Esophagus squamous epithelium (tissue), 5 donors: ENCODE measurements at places on chromosomes 1 and 21.

- DNase-seq = no peak
- no peaks in the 10 kb centered on the region for H3K36me3 ChIP-seq
- no peak overlapping the region for H3K4me3 ChIP-seq
- H3K27ac ChIP-seq = no peak overlapping the region
- peaks cover 30% of the 10 kb centered on the region for H3K27me3 ChIP-seq
Observed at GRCh38 chr1:34774957-34775356, 6.1 kb upstream of the GJB3 start.

DNA sequence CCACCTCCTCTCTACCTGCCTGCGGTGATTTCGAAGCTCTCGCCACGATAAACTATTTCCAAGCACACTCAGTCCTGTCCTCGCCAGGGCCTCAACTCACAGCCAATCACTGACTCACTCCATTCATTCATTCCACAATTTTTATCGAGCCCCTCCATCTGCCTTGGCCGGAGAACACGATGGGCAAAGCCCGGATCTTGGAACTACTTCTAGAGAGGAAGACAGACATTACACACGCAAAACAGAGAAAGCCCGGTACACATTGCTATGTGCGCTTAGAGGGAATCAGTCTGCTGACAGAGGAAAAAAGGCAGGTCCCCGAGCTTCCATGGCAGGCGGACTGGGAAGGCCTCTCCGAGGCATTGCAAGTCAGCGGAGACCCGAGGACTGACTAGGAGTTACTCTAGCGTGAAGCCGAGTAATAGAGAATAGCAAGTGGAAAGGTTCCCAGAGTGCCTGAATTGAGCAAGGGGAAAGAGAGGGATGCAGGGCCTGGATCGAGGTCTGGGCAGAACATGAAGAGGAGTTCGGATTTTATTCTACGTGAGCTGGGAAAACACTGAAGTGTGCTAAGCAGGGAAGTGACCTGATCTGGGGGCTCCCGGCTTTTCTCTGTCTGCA, 54.2 kb upstream of the DNAJC6 start:
- H3K4me3 ChIP-seq = peak overlapping the region; percentile 56
- H3K4me1 ChIP-seq = peaks cover 21% of the 10 kb centered on the region
- no peaks in the 10 kb centered on the region for H3K36me3 ChIP-seq
- no peak for DNase-seq
- H3K27ac ChIP-seq = peak overlapping the region; percentile 22
- no peaks in the 10 kb centered on the region for H3K27me3 ChIP-seq

- no peaks in the 10 kb centered on the region for H3K27me3 ChIP-seq
- no peak overlapping the region for H3K27ac ChIP-seq
- DNase-seq = no peak
- H3K4me1 ChIP-seq = peaks cover 35% of the 10 kb centered on the region
Observed at GRCh38 chr1:147772570-147772969, 12.2 kb upstream of the GJA5 start.

DNA sequence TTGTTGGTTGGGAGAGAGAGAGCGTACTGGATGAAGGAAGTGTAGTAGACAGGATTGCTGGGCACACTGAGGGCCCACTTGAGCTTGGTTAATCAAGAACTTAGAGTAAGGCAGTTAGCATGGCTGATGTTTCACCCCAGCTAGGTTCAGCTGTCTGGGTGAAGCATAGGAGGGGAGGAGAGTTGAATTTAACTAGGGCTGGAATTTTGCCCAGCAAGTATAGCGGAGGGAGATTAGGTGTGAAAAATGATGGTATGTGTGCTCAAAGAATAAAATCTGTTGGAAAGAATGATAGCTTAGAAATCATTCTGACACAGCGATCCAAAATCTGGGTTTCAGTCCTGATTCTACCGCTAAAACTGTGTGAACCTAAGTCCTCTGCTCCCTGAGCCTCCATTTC, 461.5 kb upstream of the PROX1 start:
- H3K27me3 ChIP-seq = no peaks in the 10 kb centered on the region
- no peak overlapping the region for H3K4me3 ChIP-seq
- no peak for DNase-seq
- H3K4me1 ChIP-seq = no peaks in the 10 kb centered on the region
- no peaks in the 10 kb centered on the region for H3K36me3 ChIP-seq

DNA sequence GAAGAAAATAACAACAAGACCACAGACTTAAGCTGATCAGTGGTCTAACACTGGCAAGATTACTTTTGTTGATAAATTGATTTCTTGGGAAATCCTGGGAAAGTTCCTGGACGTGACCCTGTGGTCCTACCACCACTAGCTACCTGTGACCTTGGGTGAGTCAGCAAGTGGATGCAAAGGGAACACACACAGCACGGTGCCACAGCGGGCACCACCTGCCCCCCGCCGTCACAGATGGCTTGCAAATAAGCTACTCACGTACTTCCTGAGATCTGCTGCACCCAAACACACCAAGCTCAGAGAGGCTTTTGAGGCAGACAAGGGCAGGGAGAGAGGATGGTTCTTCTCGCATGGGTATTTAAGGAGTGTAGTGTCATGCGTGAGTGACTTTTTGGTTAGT, 12.7 kb downstream of the CFAP298 start:
- no peaks in the 10 kb centered on the region for H3K27me3 ChIP-seq
- no peak for DNase-seq
- H3K36me3 ChIP-seq = peaks cover 25% of the 10 kb centered on the region
- H3K4me1 ChIP-seq = peaks cover 9% of the 10 kb centered on the region
- H3K4me3 ChIP-seq = no peak overlapping the region

DNA sequence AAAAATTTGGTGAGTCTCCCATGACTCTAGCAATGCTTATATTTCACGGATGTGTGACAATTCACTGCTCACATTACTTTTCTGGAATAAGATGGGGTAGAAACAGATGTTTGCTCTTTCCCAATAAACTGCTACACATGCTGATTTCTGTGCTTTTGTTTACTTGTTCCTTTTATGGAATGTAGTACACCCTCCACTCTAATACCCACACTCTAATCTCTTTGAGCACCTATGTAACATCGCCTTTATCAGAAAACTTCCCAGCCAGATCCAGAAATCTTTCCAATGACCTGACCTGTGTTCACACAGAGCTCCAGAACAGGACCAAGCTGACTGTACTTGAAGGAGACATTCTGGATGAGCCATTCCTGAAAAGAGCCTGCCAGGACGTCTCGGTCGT, 4.2 kb downstream of the HSD3B2 start:
- no peak overlapping the region for H3K4me3 ChIP-seq
- H3K27ac ChIP-seq = no peak overlapping the region
- no peaks in the 10 kb centered on the region for H3K36me3 ChIP-seq
- H3K27me3 ChIP-seq = no peaks in the 10 kb centered on the region
- H3K4me1 ChIP-seq = no peaks in the 10 kb centered on the region
- no peak for DNase-seq

DNA sequence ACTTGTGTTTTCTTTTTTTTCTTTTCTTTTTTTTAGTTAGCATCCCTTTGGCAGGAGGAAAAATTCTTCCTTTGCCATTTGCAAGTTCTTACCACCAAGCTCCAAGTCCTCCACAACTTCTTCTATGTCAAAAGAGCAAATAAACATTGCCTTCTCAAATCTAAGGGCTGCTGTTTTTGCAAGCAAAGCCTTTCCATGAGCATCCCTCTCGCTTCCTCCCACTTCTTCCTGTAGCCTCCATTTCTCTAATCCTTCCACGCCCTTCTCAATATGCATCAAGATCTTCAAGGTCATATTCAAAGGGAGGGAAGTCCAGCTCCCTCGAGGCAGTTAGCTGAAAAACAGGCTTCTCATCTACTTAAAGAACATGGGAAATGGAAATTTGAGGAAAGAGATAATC, 147.1 kb downstream of the ADSS2 start:
- H3K36me3 ChIP-seq = no peaks in the 10 kb centered on the region
- H3K27ac ChIP-seq = no peak overlapping the region
- H3K4me3 ChIP-seq = no peak overlapping the region
- H3K27me3 ChIP-seq = no peaks in the 10 kb centered on the region
- peaks cover 31% of the 10 kb centered on the region for H3K4me1 ChIP-seq
- no peak for DNase-seq

GRCh38 chr1:231508497-231508896, 20.0 kb upstream of the TSNAX start:
- H3K27ac ChIP-seq = peak overlapping the region; percentile 6
- no peak for DNase-seq
- H3K36me3 ChIP-seq = no peaks in the 10 kb centered on the region
- no peak overlapping the region for H3K4me3 ChIP-seq
- H3K27me3 ChIP-seq = no peaks in the 10 kb centered on the region

DNA sequence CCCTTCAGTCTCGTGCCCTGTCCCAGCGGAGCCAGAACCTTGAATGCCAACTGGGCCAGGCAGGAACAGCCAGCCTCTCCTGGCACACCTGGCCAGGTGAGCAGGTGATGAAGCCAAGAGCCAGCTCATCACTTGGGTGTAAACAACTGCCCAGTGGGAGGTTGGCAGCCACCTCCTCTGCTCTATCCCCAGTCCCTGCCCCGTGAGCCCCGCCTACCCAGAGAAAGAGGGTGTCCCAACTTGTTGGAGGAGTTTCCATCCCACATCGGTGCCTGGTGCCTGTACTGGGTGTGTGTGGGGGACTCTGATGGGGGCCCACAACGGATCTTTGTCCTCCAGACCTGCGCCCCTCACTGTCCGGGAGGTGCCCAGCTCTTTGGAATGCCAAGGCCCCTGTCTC, 17.8 kb upstream of the FAM131C start:
- peaks cover 33% of the 10 kb centered on the region for H3K4me1 ChIP-seq
- H3K27me3 ChIP-seq = no peaks in the 10 kb centered on the region
- no peak overlapping the region for H3K4me3 ChIP-seq
- H3K27ac ChIP-seq = peak overlapping the region; percentile 28

GRCh38 chr1:26094677-26095383, 16.8 kb upstream of the PDIK1L start:
- H3K4me3 ChIP-seq = no peak overlapping the region
- DNase-seq = no peak
- H3K27me3 ChIP-seq = no peaks in the 10 kb centered on the region
- H3K27ac ChIP-seq = peak overlapping the region; percentile 55
- no peaks in the 10 kb centered on the region for H3K36me3 ChIP-seq

GRCh38 chr1:217718873-217719272, 87.7 kb downstream of the SPATA17 start:
- H3K36me3 ChIP-seq = no peaks in the 10 kb centered on the region
- H3K27ac ChIP-seq = no peak overlapping the region
- H3K4me1 ChIP-seq = no peaks in the 10 kb centered on the region
- no peak for DNase-seq

GRCh38 chr1:174534789-174535188, 87.0 kb downstream of the GPR52 start:
- no peaks in the 10 kb centered on the region for H3K36me3 ChIP-seq
- DNase-seq = no peak
- no peak overlapping the region for H3K27ac ChIP-seq
- H3K4me3 ChIP-seq = no peak overlapping the region
- no peaks in the 10 kb centered on the region for H3K4me1 ChIP-seq

GRCh38 chr21:37059181-37059580, 13.7 kb downstream of the PIGP start:
- H3K36me3 ChIP-seq = no peaks in the 10 kb centered on the region
- no peaks in the 10 kb centered on the region for H3K27me3 ChIP-seq
- H3K27ac ChIP-seq = no peak overlapping the region
- DNase-seq = no peak
- peaks cover 12% of the 10 kb centered on the region for H3K4me1 ChIP-seq

GRCh38 chr1:27372022-27372807, 2.4 kb downstream of the FCN3 start:
- no peak overlapping the region for H3K27ac ChIP-seq
- H3K27me3 ChIP-seq = no peaks in the 10 kb centered on the region
- no peak for DNase-seq
- peaks cover 55% of the 10 kb centered on the region for H3K4me1 ChIP-seq
- H3K4me3 ChIP-seq = no peak overlapping the region

GRCh38 chr1:224273641-224274040, 56.3 kb downstream of the NVL start:
- DNase-seq = no peak
- H3K27ac ChIP-seq = no peak overlapping the region
- H3K4me1 ChIP-seq = no peaks in the 10 kb centered on the region
- H3K27me3 ChIP-seq = no peaks in the 10 kb centered on the region

DNA sequence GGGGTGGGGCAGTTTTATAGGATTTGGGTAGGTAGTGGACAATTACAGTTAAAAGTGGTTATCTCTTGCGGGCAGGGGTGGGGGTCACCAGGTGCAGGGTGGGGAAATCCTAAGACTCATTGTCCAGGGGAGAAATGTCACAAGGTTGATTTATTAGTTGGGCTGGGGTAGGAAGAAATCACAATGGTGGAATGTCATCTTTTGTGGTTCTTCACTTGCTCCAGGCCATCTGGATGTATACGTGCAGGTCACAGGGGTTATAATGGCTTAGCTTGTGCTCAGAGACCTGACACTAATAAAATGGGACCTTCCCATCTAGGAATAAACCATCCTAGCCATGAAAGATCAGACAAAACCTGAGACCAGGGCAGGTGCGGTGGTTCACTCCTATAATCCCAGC, 11.5 kb downstream of the TEX46 start:
- H3K27ac ChIP-seq = no peak overlapping the region
- H3K36me3 ChIP-seq = no peaks in the 10 kb centered on the region
- no peak for DNase-seq
- no peak overlapping the region for H3K4me3 ChIP-seq
- H3K4me1 ChIP-seq = no peaks in the 10 kb centered on the region

DNA sequence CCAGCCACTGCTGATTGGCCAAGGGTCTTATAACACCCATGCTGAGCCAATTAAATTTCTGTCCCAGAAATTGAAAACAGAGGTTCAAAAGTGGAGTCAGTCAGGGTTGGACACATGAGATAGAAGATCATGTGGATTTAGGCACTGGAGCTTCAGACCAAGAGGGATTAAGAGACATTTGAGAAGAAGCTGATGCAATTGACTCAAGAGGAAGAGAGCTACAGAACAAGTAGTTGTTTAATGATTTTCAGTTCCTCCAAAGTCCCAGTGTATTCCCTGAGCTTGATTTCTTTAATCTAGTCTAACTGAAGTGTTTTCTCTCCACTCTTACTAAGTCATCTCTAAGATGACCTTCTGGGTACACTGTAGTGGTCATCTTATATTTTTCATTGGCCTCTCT, 227.1 kb downstream of the DUSP10 start:
- no peaks in the 10 kb centered on the region for H3K27me3 ChIP-seq
- H3K4me1 ChIP-seq = no peaks in the 10 kb centered on the region
- H3K4me3 ChIP-seq = no peak overlapping the region
- H3K27ac ChIP-seq = no peak overlapping the region
- DNase-seq = no peak

DNA sequence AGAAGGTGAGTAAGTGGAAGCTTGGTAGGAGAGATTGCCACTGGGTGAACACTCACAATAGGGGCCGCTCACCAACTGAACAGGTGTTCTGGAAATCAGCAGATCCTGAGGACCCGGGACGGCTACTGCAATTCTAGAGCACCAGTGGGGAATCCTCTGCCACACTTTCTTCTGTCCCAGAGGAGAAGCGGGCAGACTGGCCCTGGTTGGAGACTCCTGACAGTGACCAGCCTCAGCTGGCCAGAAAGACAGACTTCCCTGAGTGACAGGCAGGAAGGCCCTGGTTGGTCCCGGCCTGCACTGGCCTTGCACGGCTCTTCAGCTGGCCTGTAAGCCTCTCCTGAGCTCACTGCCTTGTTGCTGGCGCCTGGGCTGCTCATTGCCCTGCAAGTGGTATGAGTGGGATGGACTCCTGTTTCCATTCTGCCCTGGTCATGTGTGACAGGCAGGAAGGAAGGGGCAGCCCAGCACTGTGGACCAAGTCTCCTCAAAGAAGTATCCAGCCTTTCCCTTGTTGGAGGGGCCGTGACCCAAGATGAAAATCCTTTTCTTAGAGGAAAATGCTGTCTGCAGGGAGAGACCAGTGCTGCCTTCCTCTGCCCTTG, 34.5 kb downstream of the MAN1C1 start:
- no peaks in the 10 kb centered on the region for H3K36me3 ChIP-seq
- H3K4me1 ChIP-seq = peaks cover 13% of the 10 kb centered on the region
- H3K27ac ChIP-seq = peak overlapping the region; percentile 33
- no peak for DNase-seq
- no peak overlapping the region for H3K4me3 ChIP-seq

- H3K36me3 ChIP-seq = no peaks in the 10 kb centered on the region
- DNase-seq = no peak
- H3K4me1 ChIP-seq = peaks cover 18% of the 10 kb centered on the region
Observed at GRCh38 chr1:208146650-208147049, 97.5 kb downstream of the PLXNA2 start.
